ENCODE measurements at places on chromosomes 3 and 15. TPM values are rescaled to one million over a fixed set of nuclear protein-coding genes. Genes with fewer than 3 reads are reported as not detected.

DNA sequence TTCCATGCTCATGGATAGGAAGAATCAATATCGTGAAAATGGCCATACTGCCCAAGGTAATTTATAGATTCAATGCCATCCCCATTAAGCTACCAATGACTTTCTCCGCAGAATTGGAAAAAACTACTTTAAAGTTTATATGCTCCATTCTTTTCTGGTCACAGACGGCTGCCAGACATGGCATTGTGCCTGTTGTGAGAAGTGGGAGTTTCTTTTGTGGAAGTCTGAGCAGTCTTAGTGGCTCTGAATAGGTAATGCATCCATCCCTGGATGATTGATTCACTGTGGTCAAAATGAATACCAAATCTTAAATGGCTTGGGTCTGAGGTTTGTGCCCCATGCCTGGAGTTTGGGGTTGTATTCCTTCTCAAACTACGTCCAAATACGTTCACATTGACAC lies 274.5 kb upstream of the AZI2 start:
- no peak for DNase-seq

Gene DGKG
- total RNA-seq = 2.6 TPM

- DNase-seq = no peak
Measured at GRCh38 chr3:13200946-13201345, 127.7 kb upstream of the IQSEC1 start.

GRCh38 chr3:15387171-15387581 lies 40.2 kb downstream of the METTL6 start:
- peak; percentile 59 for DNase-seq

Gene SLC22A13
- not detected for total RNA-seq

DNA sequence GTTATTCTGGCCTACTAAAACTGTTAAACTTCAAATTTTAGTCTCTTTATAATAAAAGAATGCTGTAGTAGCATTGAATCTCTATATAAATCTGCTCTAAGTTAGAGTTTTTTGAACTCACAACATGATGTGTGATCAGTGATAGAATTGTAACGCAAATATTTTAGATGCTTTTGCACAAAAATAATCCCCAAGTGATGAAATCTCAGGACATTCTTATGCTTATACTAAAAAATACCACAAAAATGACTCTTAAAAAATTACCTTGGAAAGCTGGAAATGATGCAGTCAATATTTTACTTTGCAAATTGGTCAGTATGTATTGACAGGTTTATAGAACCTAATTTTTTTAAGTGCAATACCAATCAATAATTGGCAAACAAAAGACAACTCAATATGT lies 375.3 kb downstream of the TBC1D5 start:
- DNase-seq = no peak

Gene ROBO1
- total RNA-seq = 3.2 TPM

GRCh38 chr3:3853544-3853943 lies 54.3 kb downstream of the LRRN1 start:
- no peak for DNase-seq

DNA sequence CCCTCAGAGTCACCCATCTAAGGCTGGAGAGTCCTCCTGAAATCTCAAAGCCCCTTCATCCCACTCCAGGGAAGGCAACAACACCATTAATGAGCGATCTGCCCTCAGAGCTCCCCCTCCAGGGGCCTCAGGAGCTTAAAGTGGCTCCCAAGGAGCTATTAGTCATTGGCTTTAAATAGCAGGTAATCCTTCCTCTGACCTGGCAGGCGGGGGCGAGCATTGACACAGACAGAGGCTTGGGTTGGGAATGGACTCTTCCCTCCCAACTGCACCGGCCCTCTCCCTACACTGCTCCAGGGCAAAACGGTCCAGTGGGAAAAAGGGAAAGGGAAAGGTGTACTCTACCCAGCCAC lies 1.4 kb downstream of the MFGE8 start:
- DNase-seq = peak; percentile 66

- DNase-seq = no peak
Measured at GRCh38 chr3:160081958-160082533, 93.4 kb downstream of the IL12A start.

GRCh38 chr3:42649783-42650182 lies 3.7 kb upstream of the ZBTB47 start:
- DNase-seq = no peak

Gene SPINK8
- not detected for total RNA-seq

DNA sequence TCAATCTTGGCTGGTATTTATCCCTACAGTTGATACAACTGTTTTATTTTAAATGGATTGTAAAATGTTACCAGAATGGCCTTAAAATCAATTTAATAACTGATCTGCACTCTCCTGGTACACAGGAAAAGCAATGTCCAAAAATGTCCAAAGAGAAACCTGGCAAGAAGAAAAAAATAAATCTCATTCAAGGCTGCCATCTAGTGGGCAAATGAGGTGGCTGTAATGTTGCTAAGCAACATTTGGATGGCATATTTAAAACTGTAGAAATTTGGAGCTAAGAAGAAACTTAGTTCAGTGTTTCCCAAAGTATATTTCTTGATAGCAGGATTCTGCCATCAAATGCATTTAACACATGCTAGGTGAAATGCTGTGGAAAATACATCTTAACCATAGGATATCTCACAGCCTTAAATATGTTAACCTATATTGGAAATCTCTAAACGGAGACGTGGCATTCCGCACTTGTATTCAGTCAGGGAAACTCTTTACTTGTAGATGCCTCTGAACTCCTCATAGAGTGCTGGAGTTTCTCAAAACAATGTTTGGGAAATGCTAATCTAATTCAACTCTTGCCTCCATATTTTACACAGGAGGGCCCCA lies 216.8 kb downstream of the ERC2 start:
- no peak for DNase-seq

Gene GPR149
- not detected for total RNA-seq

Gene VGLL3
- total RNA-seq = 11.7 TPM

- no peak for DNase-seq
Measured at GRCh38 chr3:161067335-161067734, 37.8 kb downstream of the B3GALNT1 start.

- no peak for DNase-seq
Measured at GRCh38 chr3:197171481-197172067, 126.8 kb downstream of the DLG1 start.

DNA sequence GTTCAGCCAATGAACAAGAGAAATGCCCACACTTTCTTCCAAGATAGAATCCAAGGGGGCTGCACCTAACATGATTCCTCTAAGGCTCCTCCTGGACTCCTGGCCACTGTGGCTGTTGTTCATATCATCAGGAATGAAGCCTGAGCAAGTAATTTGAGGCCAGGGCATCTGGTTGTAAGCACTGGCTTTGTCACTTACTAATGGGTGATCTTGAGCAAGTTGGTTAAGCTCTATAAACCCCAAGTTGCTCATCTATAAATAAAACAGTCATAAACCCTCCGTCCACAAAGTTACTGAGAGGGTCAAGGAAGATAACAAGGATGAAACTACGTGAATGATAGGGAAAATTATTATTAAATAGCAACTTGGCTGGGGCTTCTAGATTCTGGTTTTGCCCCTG lies 58.3 kb downstream of the CDC25A start:
- DNase-seq = no peak

- DNase-seq = no peak
Measured at GRCh38 chr3:194612221-194612620, 21.0 kb downstream of the TMEM44 start.

Gene DZIP1L
- 14.9 TPM for total RNA-seq

Gene CFAP20DC
- 1.3 TPM for total RNA-seq

DNA sequence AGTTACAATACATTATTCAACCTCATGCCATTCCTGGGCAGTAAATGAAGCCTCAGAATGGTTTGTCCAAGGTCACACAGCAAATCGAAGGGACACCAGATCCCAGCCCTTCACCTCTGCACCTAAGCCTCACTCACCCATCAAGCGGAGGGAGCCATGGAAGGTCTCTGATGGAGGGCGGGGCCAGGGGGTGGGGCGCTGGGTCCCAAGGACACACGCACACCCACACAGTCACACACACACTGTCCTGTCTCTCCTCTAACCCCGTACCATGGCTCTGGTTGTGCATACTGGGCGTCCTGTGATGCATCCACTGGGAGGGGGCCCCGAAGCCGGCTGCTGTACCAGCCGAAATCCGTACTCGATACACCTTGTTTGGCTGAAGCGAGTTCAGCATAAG lies 15.3 kb upstream of the IGDCC3 start:
- DNase-seq = no peak

Gene FAM3D
- total RNA-seq = not detected
